ENCODE measurements at places on chromosomes 7 and 10.
A peak's percentile ranks its signal among the peaks of the same experiment; 100 is the strongest.

DNA sequence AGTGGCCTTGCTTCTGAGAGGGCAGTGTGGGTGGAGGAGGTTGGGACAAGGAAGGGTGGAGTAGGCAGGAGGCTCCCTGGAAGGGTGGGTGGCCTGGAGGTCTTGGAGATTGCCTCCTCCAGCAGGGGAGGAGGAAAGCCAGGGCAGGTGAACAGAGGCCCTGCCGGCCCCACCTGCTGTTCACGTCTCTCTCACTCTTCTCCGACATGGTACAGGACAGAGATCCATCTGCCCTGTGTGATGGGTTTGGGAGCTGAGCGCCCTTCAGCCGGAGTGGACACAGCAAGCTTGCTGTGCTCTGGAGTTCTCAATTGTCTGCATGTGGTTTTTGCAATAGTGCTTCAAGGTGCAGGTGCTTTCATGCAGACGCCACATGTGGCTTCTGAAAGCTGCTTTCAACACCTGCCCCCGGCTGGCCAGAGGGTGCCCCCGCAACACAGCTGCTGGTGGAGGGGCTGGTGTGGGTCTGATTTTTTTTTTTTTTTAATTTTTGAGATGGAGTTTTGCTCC, 82.8 kb upstream of the GNA12 start:
- no peak for DNase-seq

DNA sequence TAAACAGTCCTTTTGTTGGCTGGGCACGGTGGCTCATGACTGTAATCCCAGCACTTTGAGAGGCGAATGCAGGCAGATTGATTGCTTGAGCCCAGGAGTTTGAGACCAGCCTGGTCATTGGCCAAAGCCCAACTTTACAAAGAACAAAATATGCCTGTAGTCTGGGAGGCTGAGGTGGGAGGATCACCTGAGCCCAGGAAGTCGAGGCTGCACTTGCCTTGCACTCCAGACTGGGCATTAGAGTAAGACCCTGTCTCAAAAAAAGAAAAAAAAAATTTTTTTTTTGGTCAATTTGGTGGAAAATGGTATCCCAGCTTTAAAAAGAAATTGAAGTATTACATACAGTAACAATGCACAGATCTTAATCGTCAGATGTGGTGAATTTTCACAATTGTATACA, 4.8 kb downstream of the GLRX3 start:
- no peak for DNase-seq

GRCh38 chr7:27834179-27834921, 94.4 kb downstream of the TAX1BP1 start:
- DNase-seq = no peak

GRCh38 chr10:71517298-71518169, 120.8 kb downstream of the CDH23 start:
- DNase-seq = no peak

DNA sequence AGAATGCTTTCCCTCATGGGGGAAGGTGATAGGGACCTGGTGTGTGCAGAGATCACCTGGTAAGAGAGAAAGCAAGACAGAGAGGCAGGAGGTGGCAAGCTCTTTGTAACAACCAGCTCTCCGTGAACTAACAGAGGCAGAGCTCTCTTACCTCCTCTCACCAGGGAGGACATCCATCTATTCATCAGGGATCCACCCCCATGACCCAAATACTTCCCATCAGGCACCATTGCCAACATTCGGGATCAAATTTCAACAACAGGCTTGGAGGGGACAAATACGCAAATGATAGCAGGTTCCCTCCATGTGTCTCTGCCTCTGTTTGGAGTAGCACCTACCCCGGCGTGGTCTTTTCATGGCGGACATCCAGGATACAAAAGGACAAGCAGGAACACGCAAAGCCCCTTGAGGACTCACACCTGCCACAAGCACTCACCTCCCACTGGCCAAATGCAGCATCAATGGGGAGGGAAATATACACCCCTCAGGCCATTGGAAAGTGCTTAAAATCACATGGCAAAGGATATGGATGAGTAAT, 431.2 kb upstream of the AUTS2 start:
- DNase-seq = no peak

GRCh38 chr7:20172736-20173334, 44.3 kb downstream of the MACC1 start:
- no peak for DNase-seq

GRCh38 chr7:131893631-131894340, 337.4 kb upstream of the PODXL start:
- DNase-seq = no peak

GRCh38 chr10:84217746-84218145, 7.6 kb downstream of the LRIT2 start:
- DNase-seq = no peak

DNA sequence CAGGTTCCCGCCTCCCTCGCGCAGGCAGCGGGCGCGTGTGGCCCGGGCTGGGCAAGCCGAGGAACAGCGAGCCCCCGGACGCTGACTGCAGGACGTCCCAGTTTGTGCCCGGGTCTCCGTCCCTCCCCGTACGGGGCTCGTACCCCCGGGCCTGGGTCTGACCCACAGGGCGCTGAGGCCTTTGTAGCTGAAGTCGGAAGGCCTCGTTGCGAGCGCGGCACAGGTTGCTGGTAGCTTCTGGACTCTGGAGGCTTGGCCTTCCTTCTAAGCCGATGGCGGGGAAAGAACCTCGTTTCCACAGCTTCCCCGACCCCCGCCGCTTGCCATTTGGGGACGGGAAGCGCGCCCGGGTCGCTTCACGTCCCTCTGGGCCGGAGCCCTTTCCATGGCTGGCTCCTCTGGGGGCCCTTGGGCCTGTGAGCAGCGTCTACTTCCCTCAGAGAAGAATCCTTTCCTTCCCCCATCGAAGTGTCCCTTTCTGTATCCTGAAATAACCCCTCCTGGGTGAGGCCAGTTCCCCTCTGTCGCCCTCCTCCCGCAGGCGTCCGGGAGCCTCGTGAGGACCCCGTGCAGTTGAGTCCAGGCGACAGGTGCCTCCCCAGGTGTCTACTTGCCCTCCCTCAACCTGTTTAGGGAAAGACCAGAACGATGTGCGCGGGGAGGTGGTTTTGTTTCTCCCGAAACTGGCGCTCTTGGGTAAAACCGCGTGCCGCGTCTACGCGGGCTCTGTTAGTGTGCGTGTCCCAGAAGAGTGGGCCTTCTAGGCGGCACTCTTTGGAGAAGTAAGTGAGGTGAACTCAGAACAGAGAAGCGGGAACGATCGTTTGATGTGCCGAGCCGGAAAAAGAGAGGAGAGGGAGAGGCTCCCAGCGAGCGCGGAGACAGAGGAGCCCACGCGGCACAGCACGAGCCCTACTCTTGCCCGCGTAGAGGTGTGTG, 9.3 kb downstream of the EVX1 start:
- no peak for DNase-seq

DNA sequence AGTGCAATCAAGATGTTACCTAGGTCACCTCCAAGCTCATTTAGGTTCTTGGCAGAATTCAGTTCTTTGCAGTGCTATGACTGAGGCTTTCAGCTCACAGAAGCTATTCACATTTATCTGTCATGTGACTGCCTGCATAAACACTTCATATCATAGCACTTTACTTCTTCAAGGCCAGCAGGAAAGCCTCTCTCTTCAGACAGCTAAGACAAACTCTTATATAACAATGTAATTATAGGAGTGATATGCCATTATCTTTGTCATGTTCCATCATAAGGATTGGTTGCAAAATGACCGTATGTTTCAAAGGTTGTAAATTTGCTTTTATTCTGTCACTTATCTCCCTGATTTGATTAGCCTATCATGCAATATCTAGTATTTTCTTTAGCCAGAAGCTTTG, 78.8 kb upstream of the TMEM196 start:
- DNase-seq = no peak

DNA sequence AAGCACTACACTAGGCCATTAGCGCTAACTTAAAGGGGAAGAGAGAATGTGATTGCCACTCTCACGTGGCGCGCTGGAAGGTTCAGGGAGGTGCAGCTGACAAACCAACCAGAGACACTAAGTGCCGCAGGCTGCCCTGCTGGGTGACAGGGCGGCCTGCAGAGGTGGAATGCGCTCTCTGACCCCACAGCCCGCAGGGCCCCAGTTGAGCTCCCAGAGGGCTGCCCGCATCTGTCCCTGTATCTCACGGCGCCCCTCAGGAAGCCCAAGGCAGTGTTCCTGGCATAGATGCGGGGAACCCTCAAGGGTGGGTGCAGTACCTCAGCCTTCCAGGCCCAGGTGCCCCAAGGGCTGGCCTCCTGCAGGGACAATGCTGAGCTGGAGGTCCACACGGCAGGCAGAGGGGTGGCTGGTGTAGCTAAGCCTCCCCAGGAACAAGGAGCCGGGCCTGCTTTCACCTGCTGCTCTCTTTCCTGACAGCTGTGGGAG, 66.6 kb downstream of the CALML3 start:
- no peak for DNase-seq

- DNase-seq = no peak
These were observed 273.3 kb downstream of the PTEN start for GRCh38 chr10:88136712-88137111.

DNA sequence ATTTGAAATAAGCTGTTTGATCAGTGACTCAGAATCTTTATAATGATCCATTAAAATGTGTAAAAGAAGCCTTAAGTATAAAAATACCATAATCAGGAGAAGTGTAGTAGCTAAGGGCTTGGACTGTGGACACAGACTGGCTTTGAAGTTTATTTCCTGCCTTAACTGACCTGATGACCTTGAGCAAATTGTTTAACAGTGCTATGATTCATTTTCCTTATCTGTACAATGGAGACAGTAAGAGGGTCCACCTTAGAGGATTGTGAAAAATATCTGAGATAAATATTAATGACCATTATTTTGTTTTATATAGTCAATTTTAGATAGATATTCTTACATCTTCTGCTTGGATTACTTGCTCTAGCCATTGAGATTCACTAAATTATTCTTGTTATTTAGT, 13.3 kb upstream of the RPA3 start:
- DNase-seq = no peak

GRCh38 chr7:141549582-141549981, 1.6 kb upstream of the AGK start:
- no peak for DNase-seq

DNA sequence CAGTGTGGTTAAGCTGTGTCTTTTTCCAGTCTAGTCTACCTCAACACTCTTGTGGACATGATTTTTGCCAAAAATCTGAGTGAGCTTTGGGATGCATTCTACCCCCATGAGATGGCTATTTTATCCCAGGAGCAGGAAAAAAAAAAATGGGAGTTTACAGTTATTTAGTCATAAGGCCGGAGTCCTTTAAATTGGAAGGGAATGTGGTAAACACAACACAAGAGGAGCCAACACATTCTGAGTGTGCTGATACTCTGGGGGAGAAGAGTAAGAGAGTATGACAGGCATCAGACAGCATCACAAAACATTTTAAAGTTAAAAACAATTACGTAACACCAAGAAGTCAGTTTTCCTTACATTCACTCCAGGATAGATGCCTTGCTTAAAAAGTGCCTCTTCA, 46.1 kb downstream of the C1GALT1 start:
- DNase-seq = no peak

- no peak for DNase-seq
These were observed 22.9 kb downstream of the SVIL start for GRCh38 chr10:29611781-29612381.

DNA sequence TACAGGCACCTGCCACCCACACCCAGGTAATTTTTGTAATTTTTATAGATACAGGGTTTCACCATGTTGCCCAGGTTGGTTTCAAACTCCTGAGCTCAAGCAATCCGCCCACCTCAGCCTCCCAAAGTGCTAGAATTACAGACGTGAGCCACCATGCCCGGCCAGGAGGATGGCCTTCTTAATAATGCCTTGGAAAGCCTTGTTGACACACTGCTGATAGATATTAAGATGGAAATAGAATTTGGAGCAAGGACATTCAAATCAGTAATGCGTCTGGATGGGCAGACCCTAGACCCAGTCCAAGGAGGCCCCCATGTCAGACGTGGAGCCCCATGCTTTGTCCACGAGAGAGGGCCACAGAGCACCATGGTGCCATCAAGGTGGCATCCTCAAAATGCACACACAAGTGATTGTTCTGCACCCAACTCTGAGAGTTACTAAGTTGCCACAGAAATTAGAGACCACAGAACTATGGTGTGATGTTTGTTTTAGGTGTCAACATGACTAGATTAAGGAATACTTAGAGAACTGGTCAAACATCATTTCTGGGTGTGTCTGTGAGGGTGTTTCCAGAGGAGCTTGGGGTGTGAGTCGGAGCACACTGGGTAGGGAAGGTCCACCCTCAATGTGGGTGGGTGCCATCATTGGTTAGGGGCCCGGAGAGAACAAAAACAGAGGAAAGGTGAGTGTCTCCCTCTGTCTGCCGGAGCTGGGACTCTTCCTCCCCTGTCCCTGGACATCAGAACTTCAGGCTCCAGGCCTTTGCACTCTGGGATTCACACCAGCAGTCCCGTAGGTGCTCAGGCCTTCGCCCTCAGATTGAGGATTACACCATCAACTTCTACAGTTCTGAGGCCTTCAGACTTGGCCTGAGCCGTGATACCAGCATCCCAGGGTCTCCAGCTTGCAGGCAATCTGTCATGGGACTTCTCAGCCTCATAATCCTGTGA, 34.5 kb downstream of the EBF3 start:
- DNase-seq = no peak

DNA sequence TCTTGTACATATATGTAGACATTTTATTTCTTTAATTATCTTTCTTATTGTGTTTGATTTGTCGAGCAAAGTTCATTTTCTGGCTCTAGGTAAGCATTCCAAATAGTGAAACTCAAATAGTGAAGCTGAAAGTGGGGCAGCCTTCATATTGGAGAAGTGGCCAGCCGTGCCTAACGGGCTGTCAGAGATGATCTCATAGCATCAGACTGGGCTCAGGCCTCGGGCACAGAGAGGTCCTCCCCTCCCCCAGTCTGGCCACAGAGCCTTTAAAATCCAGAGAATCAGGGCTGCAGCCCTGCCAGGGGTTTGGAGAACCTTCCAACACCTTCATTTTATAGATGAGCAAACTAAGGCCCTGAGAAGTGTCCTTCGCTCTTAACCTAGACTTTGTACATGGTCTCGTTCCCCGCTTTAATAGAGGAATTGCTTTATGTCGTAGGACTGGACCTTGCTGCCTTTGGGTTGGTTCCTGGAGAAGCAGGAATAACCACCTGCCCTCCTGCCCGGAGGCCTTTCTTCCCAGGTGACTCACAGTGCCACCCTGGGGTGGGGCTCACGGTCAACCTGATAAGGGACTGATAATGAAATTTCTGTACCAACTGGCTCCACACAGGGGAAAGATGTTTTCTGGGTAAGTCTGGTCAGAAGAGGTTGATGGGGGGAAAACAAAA, 7.3 kb downstream of the TSPAN15 start:
- no peak for DNase-seq

- peak; percentile 50 for DNase-seq
These were observed 765 bp downstream of the PFKFB3 start for GRCh38 chr10:6203331-6204062.

GRCh38 chr7:149714910-149715471, 58.4 kb downstream of the ZNF467 start:
- DNase-seq = no peak

GRCh38 chr7:42483886-42484285, 246.9 kb upstream of the GLI3 start:
- DNase-seq = no peak

GRCh38 chr7:115005251-115005650, 83.4 kb downstream of the MDFIC start:
- no peak for DNase-seq

GRCh38 chr7:42567051-42567450, 330.0 kb upstream of the GLI3 start:
- DNase-seq = no peak
